ENCODE measurements at places on chromosomes 6 and 20. TPM values are rescaled to one million over a fixed set of nuclear protein-coding genes. Genes with fewer than 3 reads are reported as not detected.

GRCh38 chr20:64176551-64176950, 12.3 kb downstream of the MYT1 start:
- DNase-seq, result no peak

DNA sequence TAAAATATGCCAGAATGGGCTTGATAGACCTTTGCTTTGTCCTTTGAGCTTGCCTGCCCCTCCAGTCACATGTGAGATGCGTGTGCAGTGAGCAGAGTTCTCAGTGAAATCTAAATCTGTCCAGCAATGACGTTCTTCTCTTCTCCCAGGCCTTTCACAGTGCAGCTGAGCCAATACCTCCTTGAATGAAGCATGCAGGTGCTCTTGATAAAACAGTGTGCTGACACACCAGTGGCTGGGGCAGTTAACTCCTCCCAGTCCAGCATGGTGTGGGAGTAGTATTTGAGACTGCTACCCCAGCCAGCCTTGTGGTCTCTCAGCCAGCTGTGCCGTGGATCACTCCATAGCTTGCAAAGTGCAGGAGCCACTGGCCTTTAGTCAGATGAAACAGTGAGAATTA, 240.5 kb downstream of the FARS2 start:
- DNase-seq, result peak; percentile 23

DNA sequence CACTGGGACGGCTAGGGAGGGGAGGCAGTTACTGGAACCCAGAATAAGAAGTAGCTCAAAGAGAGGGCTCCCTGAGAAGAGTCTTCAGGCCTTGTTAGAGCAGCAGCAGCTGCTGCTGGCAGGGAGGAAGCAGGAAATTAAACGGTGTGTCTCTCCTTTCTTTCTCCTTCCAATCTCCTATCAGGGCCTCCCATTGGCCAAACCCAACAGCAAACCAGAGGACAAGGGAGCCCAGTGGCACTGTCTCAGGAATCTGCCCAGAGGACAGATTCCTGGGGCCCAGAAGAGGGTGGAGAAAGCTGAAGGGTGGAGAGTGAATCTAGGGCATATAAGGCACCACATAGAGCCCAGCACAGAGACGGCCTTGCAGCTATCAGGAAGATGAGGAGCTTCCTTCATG, 10.2 kb downstream of the BTN3A1 start:
- peak; percentile 17 for DNase-seq

DNA sequence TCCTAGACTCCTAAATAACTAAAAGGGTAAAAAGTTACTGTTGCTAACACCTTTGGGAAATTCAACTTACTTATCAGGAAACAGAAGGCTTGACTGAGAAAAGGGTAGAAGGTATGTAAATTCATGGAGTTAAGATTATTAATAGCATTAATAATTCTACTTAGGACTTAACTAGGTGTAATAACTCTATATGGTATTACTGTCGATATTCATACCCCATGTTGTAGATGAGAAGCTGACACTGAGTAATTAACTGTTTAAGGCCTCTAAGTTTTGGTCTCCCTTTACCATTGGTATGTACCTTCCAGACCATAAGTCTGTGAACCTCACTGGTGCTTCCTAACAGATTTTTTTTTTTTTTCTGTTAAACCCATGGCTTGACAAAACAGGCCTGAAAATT, 15.4 kb downstream of the GLO1 start:
- no peak for DNase-seq

DNA sequence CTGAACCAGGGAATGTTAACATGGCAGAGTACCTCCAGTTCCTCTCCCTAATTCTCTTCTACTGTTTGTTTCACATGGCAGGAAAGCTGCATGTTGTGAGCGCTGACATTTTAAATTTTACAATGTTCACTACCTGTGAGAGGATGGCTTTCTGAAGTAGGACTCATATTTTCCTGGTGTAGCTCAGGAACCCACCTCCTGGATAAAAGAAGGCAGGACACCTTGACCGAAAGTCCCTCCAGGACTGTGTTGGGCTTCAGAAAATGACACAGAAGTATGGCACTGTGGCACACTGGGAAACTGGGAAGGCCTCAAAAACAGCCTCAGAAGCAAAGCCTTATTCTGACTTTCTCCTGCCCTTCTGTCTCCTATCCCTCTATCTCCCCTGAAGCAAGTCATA, 33.3 kb downstream of the PTPRK start:
- DNase-seq, result no peak

DNA sequence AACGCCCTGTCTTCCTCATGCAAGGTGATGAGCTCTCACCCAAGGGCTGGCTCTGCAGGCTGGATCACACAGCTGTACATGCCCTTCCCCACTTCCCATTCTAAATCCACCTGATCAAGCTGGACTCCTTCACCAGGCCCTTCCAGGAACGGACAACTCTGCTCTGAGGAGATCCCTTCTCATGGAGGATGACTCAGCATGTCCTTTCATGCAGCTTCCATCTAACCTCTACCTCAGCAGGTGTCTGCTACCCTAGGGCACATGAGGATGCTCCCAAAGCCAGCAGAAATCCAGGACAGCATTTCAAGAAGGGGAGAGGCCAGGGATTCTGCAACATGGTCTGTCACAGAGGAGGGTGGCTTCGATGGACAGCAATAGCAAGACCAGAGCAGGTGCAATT, 61.2 kb downstream of the PCSK2 start:
- DNase-seq, result no peak

- DNase-seq, result no peak
Measured at GRCh38 chr6:40732878-40733277, 145.7 kb upstream of the LRFN2 start.

DNA sequence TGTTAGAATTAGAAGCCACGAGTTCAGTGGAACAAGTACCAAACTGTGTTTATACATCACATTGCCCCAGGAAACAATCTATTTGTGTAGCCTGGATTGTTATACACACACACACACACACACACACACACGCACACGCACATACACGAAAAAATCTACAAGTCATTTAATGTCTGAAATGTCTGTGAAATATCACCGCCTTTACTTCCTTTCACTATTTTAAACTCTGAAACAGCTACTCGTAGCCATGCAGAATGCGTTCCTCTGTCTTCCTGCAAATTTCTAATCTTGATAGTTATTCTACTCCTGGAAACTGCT, 84.4 kb upstream of the SCAF8 start:
- DNase-seq, result no peak

DNA sequence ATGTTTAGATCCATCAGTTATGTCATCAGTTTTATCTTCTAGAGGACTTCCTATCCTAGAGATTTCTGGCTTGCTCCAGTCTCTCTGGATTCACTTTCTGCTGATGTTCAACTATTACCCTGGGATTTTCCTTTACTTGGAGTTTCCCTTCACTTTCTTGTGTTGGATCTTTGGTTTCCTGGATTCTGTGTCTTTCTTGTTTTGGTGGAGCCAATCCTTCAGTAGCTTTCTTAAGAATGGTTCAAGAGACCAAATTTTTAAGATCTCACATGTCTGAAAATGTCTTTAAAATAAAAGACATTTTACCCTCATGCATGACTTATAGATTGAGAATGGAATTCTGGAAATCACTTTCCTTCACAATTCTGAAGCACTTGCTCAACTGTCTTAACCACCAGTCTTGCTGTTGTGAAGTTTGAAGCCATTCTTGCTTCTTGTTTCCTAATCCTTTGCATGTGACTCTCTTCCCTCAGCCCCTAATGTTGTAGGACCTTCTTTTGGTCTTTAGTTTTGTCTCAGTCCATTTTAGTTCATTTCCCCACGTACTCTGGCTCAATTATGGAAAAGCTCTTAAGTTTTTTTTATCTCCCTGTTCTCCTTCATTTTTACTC, 87.9 kb downstream of the ARID1B start:
- no peak for DNase-seq

GRCh38 chr6:166957087-166957804, 896 bp upstream of the RNASET2 start:
- DNase-seq, result peak; percentile 68

- DNase-seq, result no peak
Measured at GRCh38 chr6:107735906-107736635, 88.0 kb downstream of the SCML4 start.

- DNase-seq, result no peak
Measured at GRCh38 chr6:88177961-88178464, 11.9 kb upstream of the CNR1 start.

GRCh38 chr20:5463007-5463686, 146.4 kb upstream of the PROKR2 start:
- no peak for DNase-seq

- DNase-seq, result no peak
Measured at GRCh38 chr6:26152226-26153101, 65.2 kb downstream of the HFE start.

- no peak for DNase-seq
Measured at GRCh38 chr20:57908704-57909630, 199.2 kb upstream of the PMEPA1 start.

GRCh38 chr6:11536795-11537194, 754 bp upstream of the TMEM170B start:
- DNase-seq, result peak; percentile 45

GRCh38 chr20:48754292-48754691, 73.5 kb downstream of the PREX1 start:
- no peak for DNase-seq

GRCh38 chr20:48359692-48360341, 468.0 kb downstream of the PREX1 start:
- no peak for DNase-seq

DNA sequence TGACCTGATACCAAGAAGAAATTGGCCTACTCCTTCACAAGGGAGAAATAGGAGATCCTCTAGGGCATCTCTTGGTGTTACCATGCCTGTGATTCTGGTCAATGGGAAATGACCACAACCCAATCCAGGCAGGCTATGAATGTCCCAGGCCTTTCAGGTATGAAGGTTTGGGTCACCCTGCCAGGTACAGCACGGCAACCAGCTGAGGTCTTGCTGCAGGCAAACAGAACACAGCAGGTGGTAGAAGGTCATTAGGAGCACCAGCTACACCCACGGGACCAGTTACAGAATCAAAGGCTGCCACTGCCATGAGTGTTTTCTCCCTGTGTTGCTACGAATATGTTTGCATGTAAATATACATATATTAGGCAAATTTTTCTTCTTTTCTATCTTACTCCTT, 202.3 kb downstream of the ERMARD start:
- DNase-seq, result no peak

- DNase-seq, result no peak
Measured at GRCh38 chr20:63248835-63249591, 5.2 kb downstream of the NKAIN4 start.

GRCh38 chr20:58407201-58407873, 18.3 kb downstream of the VAPB start:
- DNase-seq, result no peak

DNA sequence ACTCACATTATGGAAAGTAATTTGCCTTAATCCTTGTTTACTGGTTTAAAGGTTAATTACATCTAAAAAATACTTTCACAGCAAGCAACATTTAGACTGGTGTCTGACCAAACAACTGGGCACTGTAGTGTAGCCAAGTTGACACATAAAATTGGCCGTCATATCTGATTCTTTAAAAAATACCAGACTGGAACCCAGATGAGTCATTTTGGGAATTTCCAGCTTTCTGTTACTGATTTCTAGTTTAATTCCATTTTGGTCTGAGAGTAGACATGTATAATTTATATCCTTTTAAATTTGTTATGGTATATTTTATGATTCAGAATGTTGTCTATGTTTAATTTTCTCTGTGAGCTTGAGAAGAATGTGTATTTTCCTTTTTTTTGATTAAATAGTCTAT, 44.1 kb downstream of the SCP2D1 start:
- no peak for DNase-seq

TRDN gene
- total RNA-seq, result not detected

TFAP2B gene
- total RNA-seq, result 0.15 TPM

RFX6 gene
- total RNA-seq, result not detected

CST5 gene
- not detected for total RNA-seq

LTB gene
- total RNA-seq, result 0.15 TPM

HLA-DMA gene
- total RNA-seq, result 11.9 TPM

LAMA2 gene
- 1.5 TPM for total RNA-seq

SERINC3 gene
- 32.9 TPM for total RNA-seq

IL17A gene
- total RNA-seq, result not detected

PSORS1C1 gene
- not detected for total RNA-seq

TLDC2 gene
- 3.8 TPM for total RNA-seq

FRS3 gene
- total RNA-seq, result 5.3 TPM

All from neural progenitor cell (in vitro differentiated cells).